ENCODE measurements at places on chromosomes 4 and X.

DNA sequence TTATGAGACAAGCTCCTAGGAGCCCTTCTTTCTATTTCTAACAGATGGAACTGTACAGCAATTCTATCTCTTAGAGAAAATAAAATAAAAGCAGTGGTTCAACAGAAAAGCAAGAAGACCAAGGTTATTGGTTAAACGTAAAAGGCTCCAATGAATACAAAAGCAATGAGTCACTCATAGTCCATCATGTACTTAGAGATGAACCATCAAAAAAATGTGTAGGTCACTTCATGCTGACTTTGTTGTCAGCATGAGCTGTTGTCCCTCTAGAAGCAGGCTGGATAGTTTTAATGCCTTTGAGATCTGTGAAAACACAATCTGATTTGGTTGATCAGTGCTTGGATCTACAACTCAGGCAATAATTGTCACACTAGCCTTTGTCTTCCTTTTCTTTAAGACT is 378.6 kb upstream of the ANXA10 start:
- no peak for DNase-seq

GRCh38 chrX:2635342-2635741 is 55.8 kb upstream of the CD99 start:
- DNase-seq = no peak

GRCh38 chrX:6363188-6363587 is 134.5 kb upstream of the NLGN4X start:
- no peak for DNase-seq

DNA sequence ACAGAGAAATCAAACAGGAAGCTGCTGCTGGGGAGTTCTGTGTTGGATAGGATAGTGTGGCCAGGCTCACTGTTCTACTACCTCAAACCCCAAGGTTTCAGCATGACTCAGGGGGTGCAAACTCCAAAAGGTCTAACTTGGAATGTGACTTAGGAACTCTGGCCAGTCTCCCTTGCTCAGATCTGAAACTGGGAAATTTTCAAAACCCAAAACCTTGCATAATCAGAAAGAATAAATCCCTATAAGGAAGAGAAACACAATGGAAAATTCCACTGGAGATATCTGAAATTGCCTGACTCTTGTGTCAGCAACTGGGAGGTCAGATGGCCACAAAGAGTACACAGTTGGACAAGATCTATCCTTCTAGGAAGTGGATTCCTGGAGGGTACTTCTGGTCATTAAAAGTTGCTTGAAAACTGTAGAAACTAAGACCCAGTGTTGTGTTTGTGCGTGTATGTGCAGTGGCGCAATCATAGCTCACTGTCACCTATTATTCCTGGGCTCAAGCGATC is 58.0 kb downstream of the PPEF2 start:
- no peak for DNase-seq

DNA sequence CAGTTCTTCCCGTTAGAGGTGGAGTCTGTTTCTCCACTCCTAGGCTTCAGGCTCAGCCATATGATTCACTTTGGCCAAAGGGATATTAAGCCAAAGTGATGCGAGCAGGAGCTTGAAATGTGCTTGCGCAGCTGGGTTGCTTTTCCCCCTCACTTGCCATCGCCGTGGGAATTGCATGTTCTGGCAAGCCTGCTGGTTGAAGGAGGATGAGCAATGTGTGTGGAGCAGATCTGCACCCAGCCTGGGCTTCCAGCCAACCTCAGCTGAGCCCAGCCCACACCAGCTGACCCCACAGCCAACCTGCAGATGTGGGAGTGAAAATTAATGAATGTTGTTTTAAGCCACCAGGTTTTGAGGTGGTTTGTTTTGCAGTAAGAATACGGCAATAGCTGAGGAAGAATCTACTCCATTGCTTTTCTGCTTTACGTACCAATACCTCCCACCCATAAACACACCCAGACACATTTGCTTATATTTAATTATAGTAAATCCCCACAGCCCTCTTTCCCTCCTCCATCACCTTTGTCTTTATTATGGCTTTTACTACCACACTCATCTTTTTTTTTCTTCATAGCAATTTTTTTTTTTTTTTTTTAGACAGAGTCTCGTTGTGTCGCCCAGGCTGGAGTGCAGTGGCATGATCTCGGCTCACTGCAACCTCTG is 132.8 kb upstream of the FUNDC1 start:
- no peak for DNase-seq

- no peak for DNase-seq
Measured at GRCh38 chr4:155712846-155713245, 46.0 kb upstream of the GUCY1B1 start.

- no peak for DNase-seq
Measured at GRCh38 chr4:43411226-43411625, 518.7 kb downstream of the GRXCR1 start.

DNA sequence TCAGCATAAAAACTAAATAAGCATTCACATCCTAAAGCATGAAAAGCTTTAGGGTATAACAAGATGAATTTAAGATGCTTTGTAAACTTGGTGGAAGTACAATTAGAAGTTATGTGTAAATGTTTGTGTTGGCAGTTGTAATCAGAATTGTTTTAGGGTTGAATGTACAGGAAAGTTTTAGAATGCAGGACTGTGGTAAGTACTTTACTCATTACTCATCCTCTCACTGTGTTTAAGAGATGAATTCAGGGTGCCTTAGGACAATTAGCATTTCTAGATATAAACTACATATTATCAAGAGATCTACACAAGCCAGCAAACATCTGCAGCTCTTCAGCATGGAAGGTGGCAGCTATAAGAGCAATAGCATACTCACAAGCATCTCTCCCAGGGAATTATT is 77.5 kb upstream of the ELOVL6 start:
- no peak for DNase-seq

DNA sequence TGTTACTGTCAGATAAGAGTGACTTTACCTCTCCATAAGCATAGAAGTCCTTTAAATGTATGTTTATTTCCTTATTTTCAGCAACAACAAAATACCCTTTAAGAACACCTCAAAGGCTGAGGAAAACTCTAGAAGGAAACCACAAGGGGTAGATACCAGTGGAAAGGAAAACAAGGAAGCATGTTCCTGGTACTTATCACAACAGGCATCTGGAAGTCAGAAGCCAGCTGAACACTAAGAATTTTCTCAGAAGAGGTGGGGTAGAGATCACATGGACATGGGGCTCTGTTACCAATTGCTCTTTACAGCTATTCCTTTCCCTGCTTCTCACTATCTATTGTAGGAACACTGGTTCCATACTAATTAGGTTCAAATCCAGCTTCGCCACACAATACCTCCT is 51.5 kb upstream of the BEND2 start:
- DNase-seq = no peak

DNA sequence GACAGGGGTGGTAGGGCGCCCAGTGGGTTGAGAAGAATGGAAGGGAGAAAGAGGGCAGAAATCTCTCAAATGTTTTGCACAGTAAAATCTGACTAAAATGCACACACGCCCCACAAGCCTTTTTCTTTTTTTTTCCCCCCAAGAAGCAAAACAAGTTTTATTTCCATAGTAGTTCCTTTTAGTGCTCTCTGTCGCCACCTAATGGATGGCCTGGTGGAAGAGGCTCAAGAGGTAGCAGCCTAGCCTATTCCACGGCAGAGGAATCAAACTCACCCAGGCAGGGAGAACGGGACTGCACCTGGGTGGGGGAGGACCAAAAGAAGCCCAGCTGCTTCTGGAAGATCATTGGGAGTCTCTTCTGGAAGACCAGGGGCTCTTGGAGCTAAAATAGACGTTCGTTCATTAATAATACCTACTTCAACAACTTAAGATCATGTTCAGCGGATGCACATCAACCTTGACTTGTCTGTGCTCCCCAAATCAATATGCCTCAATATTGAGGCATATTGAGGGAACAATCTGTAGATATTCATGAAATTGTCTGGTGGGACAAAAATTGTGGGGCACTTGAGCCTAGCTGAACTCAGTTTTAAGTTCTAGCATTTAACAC is 31.6 kb upstream of the IRAK1 start:
- peak; percentile 94 for DNase-seq

- no peak for DNase-seq
Measured at GRCh38 chr4:73816814-73817213, 19.7 kb upstream of the CXCL6 start.

DNA sequence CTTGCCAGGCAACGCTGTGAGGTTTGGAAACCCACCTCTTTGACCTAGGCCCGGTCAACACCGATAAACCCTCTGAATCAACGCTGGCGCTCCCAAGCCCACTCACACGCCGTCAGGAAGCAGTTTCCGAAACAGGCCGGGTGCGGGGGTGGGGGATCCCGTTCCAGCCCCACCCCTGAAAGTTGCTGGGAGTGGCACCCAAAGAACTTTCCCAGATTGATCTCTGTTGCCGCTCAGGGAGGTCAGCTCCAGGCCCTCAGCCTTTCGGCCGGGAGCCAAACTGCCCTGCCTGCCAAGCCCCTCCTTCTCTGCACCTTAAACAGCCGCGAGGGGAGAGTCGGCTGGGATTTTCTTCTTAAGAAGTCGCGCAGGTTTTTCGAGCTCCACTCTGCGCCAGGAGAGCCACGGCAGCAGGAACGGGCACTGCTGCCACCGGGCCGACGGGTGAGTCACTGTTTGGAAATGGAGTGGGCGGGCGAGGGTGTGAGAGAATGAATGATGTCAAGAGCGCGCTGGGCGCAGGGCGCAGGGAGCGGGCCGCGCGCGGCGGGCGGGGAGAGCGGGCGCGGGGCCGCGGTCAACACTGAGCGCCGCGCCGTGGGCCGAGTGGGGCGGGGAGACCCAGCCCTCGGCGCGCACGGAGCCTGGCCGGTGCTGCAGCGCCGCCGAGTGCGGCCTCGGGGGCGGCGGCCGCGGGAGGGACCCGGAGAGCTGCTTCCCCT is at the start of gene SGMS2:
TSS of gene SGMS2 (plus strand) at position 583 of the 722 bp plus-strand sequence. CDS start 70,622 bp downstream, outside the sequence.
- DNase-seq = peak; percentile 85

DNA sequence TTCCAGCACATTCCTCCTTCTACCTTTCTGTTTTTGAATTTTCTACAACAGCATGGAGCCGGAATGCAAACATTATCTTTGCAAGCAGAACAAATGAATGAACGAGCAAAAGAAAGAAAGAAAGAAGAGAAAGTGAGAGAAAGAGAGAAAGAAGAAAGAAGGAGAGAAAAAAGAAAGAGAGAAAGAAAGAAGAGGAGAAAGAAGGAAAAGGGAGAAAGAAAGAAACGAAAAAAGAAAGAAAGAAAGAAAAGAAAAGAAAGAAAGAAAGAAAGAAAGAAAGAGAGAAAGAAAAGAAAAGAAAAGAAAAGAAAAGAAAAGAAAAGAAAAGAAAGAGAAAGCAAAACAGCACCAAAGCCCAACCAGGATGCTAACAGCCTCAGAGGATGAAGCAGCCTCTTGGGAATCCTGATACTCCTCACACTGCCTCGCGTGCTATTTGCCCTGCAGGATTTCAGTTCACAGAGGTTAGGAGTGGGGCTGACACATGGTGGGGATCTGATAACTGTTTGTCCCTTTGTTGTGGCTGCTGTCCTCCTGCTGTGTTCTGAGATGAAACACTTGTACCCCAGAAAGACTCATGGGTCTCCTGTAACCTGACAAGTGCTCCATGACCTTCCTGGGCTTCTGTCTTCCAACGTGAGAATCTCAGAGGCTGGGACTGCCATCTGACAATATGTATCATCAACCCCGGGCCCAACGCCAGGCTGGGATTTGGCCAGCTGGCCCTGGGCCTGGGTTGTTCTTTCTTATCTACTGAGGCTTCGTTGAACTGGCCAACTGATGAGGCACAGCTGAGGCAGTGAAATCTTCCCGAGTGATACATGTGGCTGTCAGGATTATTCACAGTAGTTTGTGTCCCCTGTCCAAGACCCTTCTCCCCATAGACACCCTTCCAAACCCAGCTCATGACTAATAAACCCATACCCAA is 61.0 kb downstream of the SEPSECS start:
- DNase-seq = peak; percentile 56

DNA sequence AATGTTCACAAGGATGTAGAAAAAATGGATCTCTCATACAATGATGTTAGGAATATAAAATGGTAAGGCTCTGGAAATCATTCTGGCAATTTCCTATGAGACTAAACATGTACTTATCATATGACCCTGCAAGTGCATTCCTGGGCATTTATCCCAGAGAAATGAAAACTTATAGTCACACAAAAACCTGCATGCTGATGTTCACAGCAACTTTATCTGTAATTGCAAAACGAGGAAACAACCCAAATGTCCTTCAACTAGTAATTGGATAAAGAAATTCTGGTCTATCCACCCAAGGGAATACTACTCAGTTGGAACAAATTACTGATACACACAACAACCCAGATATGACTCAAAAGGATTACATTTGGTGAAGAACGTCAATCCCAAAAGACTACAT is 14.5 kb downstream of the ZCCHC18 start:
- DNase-seq = no peak

- no peak for DNase-seq
Measured at GRCh38 chr4:20984576-20984836, 284.2 kb downstream of the PACRGL start.

GRCh38 chr4:159685340-159686092 is 582.6 kb downstream of the RAPGEF2 start:
- no peak for DNase-seq

- DNase-seq = no peak
Measured at GRCh38 chr4:80576796-80577195, 241.3 kb downstream of the CFAP299 start.

DNA sequence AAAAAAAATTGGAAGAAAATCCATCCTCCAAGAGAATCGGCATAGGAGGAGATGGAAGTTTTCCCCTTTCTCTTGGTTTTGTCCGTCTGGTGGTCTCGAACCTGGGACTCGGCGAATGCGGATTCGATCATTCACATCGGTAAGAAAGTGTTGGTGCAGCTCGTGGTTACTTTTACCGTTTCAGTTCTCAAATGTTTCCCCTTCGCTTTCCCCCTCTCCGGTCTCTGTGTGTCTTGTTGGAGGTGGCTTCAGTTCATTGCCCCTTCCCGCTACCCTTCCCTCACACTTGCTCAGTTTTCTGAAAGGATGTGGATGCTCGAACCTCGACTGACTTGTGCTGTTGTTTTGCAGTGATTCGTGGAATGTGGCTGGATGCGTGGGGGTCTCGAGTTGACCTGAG is 840 bp downstream of the GRID2 start:
- no peak for DNase-seq

- DNase-seq = no peak
Measured at GRCh38 chr4:40046311-40046980, 10.2 kb upstream of the N4BP2 start.

DNA sequence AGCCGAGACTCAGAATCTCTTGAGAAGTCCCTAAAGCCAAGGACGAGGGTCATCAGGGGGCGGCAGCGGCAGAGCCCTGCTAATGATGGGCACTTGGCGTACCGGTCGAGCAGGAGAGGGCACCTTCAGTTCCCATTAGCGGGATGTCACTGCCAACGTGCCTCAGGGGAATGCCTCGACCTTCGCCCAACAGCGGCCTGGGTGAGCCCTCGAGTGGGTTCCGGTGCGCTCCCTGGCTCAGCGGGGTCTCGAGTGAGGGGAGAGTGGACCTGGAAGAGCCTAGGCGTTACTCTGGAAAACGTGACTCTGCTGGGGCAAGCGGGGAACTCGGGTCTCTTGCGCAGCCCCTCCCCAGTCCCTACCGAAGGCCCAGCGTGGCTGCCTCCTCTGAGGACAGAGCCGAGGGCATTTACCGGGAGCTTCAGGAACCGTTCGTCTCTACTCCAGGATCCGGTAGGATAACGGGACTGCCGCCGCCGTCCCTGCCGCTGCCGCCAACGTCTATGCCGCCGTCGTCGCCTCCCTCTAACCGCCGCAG is 36.9 kb downstream of the PGRMC1 start:
- no peak for DNase-seq

Data from omental fat pad (tissue), 4 donors.